ENCODE measurements at places on chromosomes 5 and 9.

DNA sequence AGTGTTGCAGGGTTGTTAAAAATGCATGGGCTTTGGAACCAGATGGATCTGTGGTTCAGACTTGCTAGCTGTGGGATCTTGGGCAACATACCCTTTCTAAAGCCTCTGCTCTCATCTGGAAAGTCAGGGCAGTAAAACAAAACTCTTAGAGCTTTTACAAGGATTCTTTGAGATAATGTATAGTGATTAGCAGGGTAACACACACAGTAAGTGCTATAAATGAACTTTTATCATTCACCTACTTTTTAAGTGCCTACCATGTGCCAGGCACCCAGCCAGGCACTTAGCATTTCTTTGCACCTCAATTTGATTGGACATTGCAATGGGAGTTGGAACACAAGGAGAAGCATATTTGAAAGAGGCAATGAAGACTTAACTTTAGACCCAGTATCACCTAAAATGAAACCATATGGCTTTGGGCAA, 208.6 kb upstream of the PAPPA start:
- no peak for DNase-seq

DNA sequence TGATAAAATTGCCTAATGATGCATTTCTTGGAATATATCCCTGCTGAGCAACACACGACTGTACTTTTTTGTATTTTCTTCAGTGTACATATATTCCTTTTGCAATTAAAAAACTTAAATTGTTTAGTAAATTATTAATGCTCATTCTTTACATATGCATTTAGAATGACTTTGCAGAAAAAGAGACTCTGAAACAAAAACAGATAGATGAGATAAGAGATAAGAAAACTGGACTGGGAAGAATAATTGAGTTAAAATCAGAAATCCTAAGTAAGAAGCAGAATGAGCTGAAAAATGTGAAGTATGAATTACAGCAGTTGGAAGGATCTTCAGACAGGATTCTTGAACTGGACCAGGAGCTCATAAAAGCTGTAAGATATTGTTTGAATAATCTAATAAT, 32.7 kb downstream of the RAD50 start:
- no peak for DNase-seq

- no peak for DNase-seq
Measured at GRCh38 chr9:113380869-113381378, 4.1 kb upstream of the HDHD3 start.

GRCh38 chr9:117044241-117044640, 357.1 kb downstream of the TRIM32 start:
- no peak for DNase-seq

DNA sequence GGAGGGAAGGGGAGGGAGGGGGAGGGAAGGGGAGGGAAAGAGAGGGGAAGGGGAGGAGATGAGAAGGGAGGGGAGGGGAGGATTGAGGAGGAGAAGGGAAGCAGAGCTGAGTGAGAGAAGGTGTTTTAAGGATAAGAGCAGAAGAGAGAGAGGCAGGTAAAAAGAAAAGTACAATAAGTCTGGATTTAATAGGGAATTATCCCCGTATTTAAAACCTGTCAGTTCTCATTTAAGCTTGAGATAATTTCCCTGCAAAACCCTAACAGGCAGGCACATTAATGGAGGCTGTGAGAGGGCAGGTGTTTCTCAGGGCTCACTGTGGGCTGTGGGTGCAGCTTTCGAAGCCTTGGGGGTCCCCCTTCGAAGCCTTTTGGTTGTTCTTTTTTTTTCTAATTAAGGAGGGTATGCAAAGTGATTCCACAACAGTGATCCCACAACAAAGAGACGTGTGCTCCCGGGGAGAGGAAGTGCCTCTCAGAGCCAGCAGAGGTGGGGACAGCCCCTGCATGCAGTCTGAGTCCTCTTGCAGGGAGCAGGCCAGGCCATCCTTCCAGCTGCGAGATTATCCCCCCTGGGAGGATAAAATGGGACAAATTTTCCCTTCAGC, 317.9 kb upstream of the IRX1 start:
- DNase-seq = no peak

- DNase-seq = no peak
Measured at GRCh38 chr5:38551030-38552017, 5.1 kb downstream of the LIFR start.

DNA sequence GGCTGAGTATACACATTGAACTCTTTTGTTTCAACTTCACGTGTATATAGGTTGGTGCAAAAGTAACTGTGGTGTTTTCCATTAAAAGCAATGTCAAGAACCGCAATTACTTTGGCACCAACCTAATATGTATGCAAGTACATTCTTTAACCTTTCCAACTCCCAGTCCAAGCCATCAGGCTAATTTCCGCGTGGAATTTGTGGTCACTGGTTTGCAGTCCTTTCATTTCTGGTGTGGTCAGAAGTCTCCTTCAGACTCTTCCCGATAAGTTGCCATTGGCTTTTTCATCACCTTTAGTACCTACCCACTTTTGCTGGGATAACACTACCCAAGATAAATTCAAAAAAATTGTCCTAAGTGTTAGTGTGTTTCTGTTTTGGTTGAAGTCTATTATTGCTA, 84.0 kb downstream of the RGS3 start:
- DNase-seq = no peak

DNA sequence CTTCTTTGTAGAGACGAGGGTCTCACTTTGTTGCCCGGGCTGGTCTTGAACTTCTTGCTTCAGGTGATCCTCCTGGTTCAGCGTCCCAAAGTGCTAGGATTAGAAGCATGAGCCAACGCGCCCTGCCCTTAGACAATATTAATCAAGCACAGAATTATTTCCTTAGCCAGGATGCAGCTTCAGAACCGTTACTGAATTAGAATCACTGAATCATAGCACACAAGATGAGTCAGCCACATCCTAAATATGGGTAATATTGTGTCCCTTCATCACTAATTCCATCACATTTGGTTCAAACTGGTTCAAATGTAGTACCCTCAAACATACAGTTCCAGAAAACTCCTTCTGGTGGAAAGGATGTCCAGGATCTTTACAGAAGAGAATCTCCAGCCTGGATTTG, 82.7 kb downstream of the BNC2 start:
- DNase-seq = no peak

Measured in substantia nigra (tissue), 51 donors.